ENCODE measurements at places on chromosomes 3 and 15.

GRCh38 chr15:39801641-39802309, 19.1 kb upstream of the FSIP1 start:
- DNase-seq = no peak

- no peak for DNase-seq
Measured at GRCh38 chr15:32641517-32642059, at the start of gene SCG5. SCG5 (plus strand) TSS chr15:32641710; CDS start chr15:32643593, 1,883 bp downstream.

- no peak for DNase-seq
Measured at GRCh38 chr15:82870727-82871320, 61.4 kb downstream of the WHAMM start.

- DNase-seq = no peak
Measured at GRCh38 chr15:70284438-70285214, 186.9 kb upstream of the TLE3 start.

DNA sequence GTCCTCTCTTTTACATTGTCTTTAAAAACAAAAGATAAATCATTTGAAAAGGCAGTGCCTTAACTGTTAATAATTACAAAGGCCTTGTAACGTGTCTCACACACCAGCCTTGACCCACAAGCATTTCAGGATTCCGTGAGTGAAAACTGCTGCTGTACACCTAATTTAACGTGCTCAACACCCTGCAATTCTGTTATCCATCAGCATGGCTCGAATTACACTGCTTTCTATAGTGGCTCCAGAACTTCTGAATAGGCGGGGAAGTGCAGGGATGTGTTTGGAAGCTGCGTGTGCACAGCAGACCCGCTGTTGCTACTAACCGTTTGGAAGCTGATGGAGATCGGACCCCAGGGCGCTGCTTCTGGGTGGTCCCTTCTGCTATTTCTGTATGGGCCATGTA, 9.9 kb upstream of the ETFA start:
- no peak for DNase-seq

- DNase-seq = no peak
Measured at GRCh38 chr3:168044049-168044448, 51.7 kb downstream of the GOLIM4 start.

DNA sequence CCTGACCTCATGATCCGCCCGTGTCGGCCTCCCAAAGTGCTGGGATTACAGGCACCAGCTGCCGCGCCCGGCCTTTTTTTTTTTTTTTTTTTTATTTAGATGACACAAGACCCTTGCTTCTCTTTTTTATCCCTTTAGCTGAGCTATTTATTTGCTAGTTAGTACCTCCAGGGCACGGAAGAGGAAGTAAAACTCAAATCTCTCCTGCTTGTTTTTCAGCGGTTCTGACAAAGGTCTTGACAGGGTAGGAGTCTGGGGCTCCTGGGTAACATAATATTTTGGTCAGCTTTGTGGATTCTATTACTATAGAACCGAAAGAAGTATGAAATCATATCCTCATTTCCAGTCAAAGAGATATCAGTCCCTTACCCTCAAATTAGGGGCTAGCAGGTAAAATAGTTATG, 44.0 kb upstream of the ETV5 start:
- no peak for DNase-seq
